Memory B cell (primary cell): ENCODE measurements at places on chromosomes 7 and 10.

DNA sequence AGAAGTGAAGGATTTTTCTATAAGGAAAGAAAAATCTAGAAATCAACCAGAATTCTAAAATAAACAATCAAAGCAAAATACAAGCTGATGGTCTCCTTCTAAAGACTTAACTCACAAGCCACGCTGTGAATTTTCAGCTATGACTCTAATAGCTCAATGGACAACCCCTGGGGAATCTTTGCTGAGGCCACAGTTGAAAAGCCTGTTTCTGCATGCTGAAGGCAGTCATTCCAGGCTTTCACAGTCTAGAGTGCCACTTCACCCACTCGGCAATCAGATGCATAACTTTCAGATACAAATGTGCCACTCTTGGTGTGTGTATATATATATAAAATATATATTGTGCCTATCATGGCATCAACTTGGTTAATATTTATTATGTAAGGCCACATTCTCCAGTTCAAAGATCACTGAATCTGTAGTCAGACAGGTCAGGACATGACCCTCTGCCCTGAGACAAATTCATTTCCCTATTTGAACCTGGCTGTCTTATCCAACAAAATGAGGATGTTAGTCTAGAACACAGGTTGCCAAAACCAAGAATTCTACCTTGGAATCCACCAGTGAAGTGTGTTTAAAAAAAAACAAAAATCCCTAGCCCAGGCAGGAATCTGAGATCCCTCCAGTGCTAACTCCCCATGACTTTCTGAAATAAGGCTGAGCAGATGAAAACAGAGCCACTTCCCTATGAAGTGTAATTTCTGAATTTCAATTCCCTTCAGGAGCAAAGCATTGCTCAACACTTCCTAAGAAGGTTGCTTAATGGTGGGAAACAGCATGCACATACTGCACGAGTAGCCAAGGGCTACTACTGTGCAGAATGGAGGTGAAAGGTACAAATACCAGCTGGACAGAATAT lies 9.9 kb downstream of the LIPA start:
- H3K4me1 ChIP-seq: peaks cover 37% of the 10 kb centered on the region
- DNase-seq: no peak
- H3K4me3 ChIP-seq: no peak overlapping the region
- H3K27ac ChIP-seq: no peak overlapping the region
- peaks cover 22% of the 10 kb centered on the region for H3K36me3 ChIP-seq

DNA sequence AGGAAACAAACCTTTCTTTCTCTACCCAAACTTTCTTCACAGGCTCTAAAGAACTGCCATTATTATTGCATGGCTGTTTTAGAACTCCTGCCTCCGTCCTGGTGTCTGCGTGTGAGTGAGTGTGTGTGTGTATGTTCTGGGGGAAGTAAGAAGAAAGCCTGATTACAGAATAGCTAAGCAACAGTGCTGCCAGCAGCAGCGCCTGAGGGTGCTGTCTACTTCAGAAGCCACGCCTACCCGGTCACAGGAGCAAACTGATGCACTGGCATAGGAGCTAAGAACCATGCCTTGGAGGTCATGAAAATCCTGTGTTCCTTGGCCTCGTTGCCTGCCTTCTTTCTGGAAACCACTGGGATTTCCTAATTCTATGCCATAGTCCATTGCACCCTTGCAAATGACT lies 25.2 kb downstream of the LIPK start:
- no peak for DNase-seq
- no peak overlapping the region for H3K27ac ChIP-seq

GRCh38 chr10:69801434-69802315 lies at the start of gene COL13A1:
TSS of gene COL13A1 (plus strand) at chr10:69801906. CDS start at chr10:69802424, 518 bp downstream.
- peaks cover 24% of the 10 kb centered on the region for H3K27me3 ChIP-seq
- H3K36me3 ChIP-seq: no peaks in the 10 kb centered on the region
- no peak for DNase-seq
- H3K4me3 ChIP-seq: peak within 1 kb of the TSS; percentile 1

DNA sequence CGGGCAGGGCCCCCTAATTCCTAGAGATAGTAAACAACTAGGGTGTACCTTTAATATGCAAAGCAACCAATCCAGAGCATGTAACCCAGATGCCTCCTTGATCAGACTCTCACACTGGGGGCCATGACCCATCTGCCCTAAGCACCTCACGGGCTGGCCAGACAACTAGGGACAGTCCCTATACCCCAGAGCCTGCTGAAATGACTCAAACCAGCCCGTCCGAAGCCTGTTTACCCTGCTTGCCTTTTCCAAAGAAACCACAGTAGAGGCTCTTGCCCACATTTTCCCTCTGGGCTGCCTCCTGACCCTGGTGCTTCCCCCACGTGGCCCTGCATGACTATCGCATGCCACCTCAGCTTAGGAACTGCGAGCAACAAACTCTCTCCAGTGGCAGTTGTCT lies 46.2 kb downstream of the RGS10 start:
- H3K4me3 ChIP-seq: no peak overlapping the region
- H3K36me3 ChIP-seq: peaks cover 3% of the 10 kb centered on the region
- no peaks in the 10 kb centered on the region for H3K27me3 ChIP-seq

- no peaks in the 10 kb centered on the region for H3K4me1 ChIP-seq
- H3K27ac ChIP-seq: no peak overlapping the region
- no peak for DNase-seq
- H3K27me3 ChIP-seq: peaks cover 4% of the 10 kb centered on the region
- no peaks in the 10 kb centered on the region for H3K36me3 ChIP-seq
These were observed 62.6 kb downstream of the GLI3 start for GRCh38 chr7:42174391-42174912.

DNA sequence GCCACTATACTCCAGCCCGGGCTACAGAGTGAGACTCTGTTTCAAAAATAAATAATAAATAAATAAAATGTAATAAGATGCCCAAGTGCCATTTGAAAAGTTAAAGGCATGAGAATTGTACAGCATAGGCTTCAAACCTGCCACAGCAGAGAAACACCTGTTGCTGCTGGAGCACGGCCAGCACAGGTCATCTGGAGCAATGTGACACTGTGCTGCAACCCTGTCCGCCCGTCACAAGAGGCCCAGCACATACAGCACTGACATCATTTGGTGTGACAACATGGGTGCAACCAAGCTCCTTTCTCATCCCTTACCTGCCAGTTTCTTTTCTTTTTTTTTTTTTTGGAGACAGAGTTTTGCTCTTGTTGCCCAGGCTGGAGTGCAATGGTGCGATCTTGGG lies 1.3 kb downstream of the RFC2 start:
- peak overlapping the region; percentile 51 for H3K4me3 ChIP-seq
- no peak for DNase-seq
- peaks cover 16% of the 10 kb centered on the region for H3K36me3 ChIP-seq
- no peaks in the 10 kb centered on the region for H3K27me3 ChIP-seq

- H3K4me3 ChIP-seq: no peak overlapping the region
- no peak overlapping the region for H3K27ac ChIP-seq
- H3K36me3 ChIP-seq: peaks cover 10% of the 10 kb centered on the region
- H3K27me3 ChIP-seq: no peaks in the 10 kb centered on the region
- H3K4me1 ChIP-seq: peaks cover under 1% of the 10 kb centered on the region
These were observed 110.7 kb downstream of the CYTH3 start for GRCh38 chr7:6161463-6162330.
